ENCODE measurements at places on chromosomes 2 and 18.

- DNase-seq, result no peak
Observed at GRCh38 chr2:48651158-48651790, 33.6 kb downstream of the GTF2A1L start.

DNA sequence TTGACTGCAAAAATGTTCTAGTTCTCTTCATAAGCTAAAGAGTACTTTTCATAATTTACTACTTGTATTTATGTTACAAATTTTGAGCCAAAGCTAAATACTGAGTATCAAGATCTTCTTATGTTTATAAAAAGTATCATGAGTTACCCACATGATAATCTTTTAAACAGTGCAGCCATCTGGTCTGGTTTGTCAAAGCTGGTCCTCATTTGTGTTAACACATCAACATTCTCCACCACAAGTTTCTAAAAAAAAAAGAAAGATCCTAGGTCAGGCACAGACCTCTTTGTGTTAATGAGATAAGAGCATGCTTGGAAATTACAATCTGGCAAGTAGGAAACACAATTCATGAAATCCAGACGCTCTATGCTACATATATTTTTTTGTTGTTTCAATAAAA is 75.5 kb upstream of the FRZB start:
- no peak for DNase-seq

DNA sequence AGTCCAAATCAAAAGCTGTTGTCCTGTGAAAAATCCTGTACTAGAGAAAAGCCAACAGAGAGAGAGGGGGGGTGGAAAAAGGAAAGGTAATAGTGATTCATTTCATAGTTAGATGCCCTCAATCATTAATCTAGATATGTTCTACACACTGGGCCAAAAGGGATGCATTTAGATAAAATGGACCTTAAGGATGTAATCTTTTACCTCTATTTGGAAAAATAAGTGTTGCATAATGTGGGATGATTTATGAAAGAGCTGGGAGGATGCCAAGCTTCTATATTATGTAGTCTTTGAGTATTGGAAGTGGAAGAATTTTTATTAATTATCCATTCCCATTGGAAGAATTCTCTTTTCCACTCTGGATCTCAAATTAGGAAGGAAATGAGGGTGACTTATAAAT is 480.5 kb upstream of the ZEB2 start:
- no peak for DNase-seq

DNA sequence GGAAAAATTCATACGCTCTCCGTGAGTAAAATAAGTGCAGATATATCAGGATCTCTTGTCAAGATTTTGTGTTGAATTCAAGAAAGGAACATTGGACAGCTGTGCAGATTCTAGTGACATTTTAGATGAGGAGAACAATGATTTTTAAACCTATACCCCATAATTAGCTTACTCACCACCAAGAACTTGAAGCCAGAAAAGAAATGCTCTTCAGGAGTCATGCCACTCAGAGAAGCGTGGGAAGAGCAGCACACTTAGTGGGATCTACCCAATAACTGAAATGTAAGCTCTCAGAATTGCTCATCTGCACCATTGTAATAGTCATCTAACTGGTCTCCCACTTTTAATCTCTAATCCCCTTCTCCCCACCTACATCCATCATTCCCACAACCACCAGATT is 9.2 kb upstream of the ERMN start:
- peak; percentile 60 for DNase-seq

- no peak for DNase-seq
Observed at GRCh38 chr18:51072586-51073313, 42.7 kb downstream of the SMAD4 start.

DNA sequence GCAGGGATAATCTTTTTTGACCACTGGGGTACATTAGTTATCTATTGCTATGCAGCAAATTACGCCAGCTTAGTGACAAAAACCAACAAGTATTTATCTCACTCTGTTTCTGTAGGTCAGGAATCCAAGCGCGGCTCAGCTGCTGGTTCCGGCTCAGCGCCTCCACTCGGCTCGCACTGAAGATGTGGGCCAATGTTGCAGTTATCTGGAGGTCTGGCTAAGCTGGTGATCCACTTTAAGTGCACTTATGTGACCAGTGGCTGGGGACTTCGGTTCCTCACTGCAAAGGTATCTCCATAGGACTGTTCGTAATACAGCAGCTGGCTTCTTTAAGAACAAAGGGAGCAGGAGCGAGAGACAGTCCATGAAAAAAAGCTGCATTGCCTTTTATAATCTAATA is 591.9 kb downstream of the TMEM182 start:
- DNase-seq, result no peak

GRCh38 chr2:88058191-88058590 is 2.6 kb upstream of the KRCC1 start:
- DNase-seq, result no peak

DNA sequence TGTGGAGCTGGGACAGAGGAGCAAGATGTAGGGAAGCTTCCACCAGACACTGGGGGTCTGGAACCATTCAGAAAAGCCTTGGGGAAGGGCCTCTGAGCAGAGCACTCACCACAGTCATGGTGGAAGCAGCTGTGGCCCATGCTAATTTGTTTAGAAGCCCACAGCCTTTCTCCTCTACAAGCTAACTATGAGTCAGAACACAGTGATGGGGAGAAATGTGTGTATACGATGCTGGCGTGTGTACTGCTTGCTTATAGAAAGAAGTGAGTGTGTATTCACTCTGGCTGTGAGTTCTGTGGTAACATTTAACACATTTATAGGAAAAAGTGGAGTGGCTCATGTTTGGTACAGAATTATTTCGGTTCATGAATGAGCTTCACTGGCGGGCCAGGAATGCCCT is 157.0 kb upstream of the ACAA2 start:
- no peak for DNase-seq

GRCh38 chr2:157899125-157899839 is 23.2 kb upstream of the ACVR1 start:
- DNase-seq, result no peak

DNA sequence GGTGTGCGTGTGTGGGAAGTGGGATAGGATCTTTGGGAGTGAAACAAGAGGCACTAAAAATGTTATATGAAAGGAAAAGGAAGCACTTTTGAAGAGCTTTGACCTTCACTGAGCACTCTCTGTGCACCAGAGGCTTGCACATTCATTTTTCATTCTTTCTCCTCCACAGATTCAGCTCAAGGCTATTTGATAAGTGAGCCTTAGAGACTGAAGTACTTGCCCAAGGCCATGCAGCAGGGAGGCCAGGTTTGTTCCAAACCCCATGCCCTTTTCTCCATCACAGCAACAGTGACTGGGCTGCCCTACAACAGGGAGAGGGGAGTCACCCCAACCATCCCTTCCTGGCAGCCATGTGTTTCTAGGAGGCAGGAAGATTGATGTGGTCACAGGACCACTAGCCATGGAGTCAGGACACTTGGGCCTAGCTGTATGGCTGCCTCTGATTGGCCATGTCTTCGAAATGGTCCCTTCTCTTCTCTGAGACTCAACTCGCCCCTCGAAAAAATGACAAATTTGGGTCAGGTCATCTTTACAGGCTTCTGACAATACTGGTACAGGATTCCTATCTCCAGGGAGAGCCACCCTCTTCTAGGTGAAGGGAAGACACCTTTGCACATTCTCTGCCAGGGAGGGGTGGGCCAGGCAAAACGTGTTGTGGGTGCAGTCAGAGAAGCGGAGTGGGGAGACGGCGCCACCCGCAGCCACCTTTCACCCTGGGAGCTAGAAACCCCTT is 123.5 kb upstream of the MYCN start:
- no peak for DNase-seq

DNA sequence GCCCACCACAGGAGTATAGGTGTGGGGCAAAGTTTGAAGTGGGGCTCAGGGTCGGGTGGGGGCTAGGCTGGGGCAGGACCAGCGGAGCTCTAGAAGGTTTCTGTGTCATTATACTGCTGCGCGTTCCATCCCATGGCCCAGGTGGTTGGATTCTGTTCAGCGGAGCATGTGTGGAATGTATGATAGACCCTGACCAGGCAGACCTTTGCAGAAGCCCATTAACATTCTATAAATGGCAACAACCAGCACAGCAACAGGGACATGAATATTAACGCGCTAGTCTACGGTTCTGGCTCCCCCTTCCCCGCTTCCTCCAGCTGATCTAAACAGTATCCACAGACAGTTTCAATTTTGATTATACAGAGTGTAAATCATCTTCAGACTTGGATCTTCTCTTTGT is 4.1 kb upstream of the PRKCE start:
- DNase-seq, result no peak

DNA sequence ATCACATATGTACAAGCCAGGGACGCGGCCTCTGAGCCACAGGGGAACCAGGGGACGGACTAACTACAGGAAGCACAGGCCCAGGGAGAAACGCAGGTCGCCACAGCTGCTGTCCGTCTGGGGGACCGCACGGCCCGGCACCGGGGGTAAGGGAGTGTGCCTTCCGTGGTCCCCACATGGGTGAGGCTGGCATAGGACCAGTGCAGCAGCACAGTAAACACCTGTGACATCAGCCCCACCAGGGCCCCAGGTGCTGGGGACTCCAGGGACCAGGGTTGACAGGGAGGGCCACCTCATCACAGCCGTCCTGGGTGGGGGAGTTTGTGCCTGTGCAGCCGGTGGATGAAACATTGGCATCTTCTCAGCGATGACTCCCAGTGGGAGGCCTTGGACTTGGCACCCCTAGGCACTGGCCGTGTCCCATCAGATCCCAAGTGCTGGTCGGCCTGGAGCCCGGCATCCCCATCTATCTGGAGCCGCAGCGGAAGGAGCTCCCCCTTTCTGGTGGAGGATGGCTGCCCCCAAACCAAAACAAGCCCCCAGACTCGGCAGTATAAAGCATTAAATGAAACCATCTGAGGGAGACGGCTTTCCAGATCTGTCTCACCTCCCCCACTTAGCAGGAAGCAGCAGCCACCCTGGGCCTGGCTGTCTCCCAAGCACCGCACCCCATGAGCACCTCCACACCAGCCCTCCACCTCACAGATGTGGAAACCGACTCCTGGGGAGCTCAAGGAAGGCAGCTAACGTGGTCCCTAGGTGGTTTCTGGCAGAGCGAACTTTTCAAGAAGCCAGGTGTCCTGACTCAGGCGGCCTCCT is 22.5 kb downstream of the AQP12A start:
- DNase-seq, result no peak

GRCh38 chr2:3482363-3482821 is 36.9 kb downstream of the ADI1 start:
- no peak for DNase-seq

GRCh38 chr2:235537587-235537986 is 43.7 kb downstream of the AGAP1 start:
- no peak for DNase-seq

- no peak for DNase-seq
Observed at GRCh38 chr2:75226617-75227016, 27.3 kb upstream of the TACR1 start.

DNA sequence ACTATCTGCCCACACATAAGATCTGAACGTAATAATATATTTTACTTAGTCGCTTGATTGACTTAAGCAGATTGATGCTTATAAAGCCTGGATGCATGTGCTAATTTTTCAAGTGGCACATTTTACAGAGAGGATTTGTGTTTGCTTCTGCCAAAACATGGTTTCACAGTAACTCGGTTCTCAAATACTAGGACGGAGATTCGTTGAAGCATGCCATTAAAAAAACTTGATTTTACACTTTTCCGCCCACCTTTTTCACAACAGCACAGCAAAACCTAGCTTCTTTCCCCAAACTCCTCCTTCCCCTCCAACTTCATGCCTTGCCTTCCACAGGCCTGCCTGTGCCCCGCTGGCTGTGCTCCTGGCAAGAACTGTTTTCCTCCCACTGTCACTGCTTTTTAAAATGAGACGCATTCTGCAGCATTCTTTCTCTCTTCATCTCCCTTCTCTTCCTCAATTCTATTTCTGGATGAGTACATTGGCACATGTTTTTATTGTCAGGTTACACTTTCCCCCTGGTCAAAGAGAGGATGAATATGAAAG is 55.1 kb upstream of the LMAN1 start:
- DNase-seq, result no peak

- no peak for DNase-seq
Observed at GRCh38 chr2:234869164-234869563, 82.7 kb upstream of the SH3BP4 start.

DNA sequence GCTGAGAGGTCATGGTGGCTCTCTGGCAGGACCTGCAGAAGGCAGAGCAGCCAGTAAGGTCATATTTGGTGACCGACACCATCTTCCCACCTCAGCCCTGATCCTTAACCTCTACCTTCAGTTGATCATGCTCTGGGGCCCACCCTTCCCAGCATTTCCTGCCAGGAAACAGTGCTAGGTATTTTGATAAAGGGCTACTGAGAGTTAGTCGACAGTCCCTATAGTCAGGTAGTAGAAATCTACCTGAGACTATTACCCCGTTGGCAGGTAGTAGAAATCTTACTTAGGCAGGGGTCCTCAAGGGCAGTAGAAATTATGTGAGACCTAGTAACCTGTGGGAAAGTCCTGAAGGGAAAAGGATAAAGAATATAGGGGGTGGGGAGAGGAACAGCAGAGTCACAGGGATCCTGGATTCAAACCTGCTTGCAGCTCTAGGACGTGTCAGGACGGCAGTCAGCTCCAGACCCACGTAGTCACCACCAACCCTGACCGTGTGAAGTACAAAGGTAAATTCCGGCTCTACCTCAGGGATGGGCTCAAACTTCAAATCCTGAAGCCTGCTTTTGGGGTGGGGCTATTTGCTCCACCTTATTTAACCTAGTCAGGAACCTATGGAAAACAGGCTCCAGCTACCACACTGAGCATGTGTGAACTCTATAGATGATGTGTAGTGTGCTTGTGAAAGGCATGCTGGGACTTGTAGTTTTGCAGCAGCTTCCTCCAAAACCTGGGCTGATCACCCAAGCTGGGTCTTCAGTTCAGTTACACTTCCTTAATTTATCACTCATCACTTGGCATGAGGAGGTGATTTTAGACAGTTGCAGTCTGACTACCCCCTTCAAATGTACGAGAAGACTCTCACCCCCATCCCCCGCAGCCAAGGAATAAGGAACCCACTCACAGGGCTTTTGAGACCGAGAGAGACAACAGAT is at the start of gene DQX1:
TSS of gene DQX1 (minus strand) at position 515 of the 932 bp plus-strand sequence. CDS start at position 13, 502 bp downstream.
- DNase-seq, result peak; percentile 64

- DNase-seq, result no peak
Observed at GRCh38 chr2:127140538-127140937, 33.6 kb upstream of the BIN1 start.

- DNase-seq, result no peak
Observed at GRCh38 chr2:145315053-145315452, 795.1 kb upstream of the ZEB2 start.

GRCh38 chr2:8540552-8541055 is 141.3 kb upstream of the ID2 start:
- no peak for DNase-seq

DNA sequence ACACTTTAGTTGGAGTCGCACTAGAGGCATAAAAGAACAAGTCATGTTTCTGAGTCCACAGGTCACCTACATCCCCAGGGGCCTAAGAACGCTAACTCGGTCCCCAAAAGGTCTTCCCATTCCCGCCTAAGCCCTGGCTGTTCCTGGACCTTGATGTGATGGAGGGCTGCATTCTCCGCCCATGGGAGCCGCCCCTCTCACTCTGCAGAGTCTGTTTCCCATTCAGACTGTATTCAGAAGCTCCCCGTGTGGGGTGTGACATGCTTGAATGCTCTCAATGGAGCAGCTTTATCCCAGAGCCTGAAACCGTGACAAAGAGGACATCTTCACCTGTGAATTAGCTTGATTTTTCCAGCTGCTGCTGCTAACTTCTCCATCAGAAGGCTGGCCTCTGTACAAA is 319.0 kb upstream of the KLHL29 start:
- DNase-seq, result no peak

GRCh38 chr18:63808125-63808524 is 32.9 kb downstream of the SERPINB7 start:
- no peak for DNase-seq

Measured in putamen (tissue), 1 donor.